ENCODE measurements at places on chromosomes 1 and 21.

DNA sequence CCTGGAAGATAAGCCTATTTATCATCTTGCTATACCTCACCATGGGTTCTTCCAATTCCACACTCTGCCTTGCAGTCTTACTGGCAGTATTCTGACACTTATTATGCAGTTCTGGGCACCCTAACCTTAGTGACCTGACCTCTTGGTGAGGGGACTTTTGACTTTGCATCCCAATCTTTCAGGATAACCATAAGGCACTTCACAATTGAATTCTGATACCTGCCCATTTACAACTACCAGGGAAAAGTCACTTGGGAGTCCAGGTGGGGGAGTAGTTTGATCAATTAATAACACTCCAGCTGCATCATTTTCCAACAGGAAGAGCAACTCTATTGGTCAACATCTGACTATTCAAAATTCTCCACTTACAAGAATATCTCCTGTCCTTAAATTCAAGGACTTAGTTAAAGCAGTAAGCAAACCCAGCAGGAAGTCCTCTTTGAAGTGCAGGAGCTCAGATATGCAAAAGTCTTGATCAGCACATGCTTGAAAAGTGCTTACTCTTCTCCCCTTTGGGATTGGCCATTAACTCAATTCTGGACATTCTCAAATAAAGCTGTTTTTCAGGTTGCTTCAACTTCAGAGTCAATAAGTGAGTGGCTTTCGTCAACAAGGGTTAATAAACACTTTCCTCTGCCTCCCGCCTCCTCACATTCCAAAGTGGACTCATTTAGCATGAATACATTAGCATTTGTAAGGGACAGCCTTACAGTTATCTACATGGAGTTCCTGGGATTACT lies 177.4 kb upstream of the NRIP1 start:
- DNase-seq = no peak

GRCh38 chr1:25889470-25889869 lies 14.0 kb upstream of the PAQR7 start:
- DNase-seq = no peak

GRCh38 chr1:45355683-45356082 lies 15.4 kb upstream of the MUTYH start:
- no peak for DNase-seq

- no peak for DNase-seq
These were observed 582.4 kb downstream of the PLA2G4A start for GRCh38 chr1:187411118-187411517.

DNA sequence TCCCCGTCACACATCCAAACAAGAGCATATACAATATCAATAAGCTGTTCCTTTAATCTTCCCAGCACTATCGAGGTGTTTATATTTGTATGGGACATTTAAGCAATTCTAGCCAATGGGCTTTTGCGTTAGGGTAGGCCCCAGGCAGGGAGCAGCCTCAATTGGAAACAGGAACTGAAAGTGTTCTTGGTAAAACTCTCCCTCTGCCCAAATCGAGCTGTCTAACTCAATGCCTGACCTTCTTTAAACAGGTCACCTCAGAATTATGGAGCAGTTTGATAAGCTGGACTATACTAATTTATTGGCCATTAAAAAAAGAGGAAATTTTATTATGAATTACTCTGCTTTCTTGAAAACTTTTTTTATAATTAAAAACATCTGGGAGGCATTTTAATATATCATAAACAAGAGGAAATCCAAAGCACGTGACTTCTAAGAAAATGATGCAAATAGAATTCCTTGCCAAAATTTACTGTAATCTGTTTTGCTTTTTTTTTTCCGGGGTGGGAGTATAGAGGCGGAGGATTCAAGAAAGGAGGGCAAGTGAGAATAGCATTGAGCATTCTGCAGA lies 498.1 kb downstream of the LMO4 start:
- DNase-seq = no peak

GRCh38 chr21:35614396-35614921 lies 445.9 kb downstream of the SETD4 start:
- DNase-seq = no peak

GRCh38 chr1:14539953-14540563 lies 58.4 kb upstream of the KAZN start:
- DNase-seq = no peak

DNA sequence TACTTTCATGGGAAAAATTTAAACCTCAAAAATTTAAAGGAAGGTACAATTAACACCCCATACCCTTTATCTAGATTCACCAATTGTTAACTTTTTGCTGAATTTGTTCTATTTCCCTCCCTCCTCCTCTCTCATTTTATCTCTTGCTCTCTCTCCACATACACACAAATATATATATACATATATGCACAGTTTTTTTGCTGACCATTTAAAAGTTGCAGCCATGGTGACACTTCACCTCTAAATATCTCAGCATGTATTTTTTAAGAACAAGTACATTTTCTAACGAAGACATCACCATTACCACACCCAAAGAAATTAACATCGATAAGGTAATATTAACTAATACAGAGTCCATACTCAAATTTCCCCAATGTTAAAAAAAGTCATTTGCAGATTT lies 33.9 kb downstream of the LRIG2 start:
- no peak for DNase-seq

GRCh38 chr1:109133815-109134214 lies 19.9 kb downstream of the ELAPOR1 start:
- peak; percentile 87 for DNase-seq

DNA sequence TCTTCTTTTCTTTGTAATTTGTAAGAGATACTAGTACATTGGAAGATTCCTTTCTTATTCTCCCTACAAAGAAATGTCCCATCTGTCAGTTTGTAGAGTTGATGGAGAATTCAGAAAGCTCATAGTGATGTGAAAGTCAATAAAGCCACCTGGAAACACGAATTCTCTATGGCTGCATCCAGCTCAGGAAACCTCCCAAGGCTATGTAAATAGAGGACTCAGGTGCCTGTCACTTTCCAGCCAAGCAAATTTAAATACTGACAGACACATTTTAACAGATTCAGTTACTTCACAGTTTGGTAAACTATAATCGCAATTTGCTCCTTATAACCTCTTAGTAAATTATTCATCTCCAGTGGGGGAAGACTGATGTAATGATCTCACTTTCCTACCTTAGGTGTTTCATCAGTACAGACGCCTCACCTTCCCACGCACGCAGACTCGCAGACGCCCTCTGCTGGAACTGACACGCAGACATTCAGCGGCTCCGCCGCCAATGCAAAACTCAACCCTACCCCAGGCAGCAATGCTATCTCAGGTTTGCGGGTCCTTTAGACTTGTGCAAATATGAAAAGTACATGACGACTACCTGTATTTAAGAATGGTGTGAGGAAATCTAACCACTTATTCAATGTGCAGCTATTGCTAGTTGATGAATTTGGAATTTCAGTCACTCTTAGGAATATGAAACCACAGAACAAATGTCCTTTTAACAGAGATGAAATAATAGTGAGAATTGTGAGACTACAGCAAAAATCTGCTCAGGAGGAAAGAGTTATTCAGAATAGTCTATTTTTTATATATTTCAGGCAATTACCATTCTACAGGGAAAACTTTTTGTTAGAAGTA lies 60.6 kb downstream of the PTPRC start:
- peak; percentile 55 for DNase-seq

- DNase-seq = no peak
These were observed 59.0 kb upstream of the EDEM3 start for GRCh38 chr1:184813528-184814089.

DNA sequence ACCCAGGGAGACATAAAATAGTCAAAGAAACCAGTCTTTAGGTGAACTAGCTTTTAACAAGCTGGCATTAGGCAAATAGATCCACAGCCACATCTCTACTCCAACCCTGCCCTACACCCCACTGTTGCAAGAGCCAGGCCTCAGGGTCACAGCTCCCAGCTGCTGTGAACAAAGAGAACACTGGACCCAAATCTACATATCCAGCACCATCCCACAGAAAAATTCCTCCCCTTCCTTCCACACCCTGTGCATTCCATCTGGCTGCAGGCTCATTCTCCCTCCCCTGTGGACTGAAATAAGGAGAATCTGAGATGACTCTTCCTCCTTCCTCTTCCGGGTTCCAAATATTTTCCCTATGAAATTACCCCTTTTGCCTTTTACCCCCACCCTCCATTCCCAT lies 23.2 kb downstream of the DLGAP3 start:
- DNase-seq = no peak

DNA sequence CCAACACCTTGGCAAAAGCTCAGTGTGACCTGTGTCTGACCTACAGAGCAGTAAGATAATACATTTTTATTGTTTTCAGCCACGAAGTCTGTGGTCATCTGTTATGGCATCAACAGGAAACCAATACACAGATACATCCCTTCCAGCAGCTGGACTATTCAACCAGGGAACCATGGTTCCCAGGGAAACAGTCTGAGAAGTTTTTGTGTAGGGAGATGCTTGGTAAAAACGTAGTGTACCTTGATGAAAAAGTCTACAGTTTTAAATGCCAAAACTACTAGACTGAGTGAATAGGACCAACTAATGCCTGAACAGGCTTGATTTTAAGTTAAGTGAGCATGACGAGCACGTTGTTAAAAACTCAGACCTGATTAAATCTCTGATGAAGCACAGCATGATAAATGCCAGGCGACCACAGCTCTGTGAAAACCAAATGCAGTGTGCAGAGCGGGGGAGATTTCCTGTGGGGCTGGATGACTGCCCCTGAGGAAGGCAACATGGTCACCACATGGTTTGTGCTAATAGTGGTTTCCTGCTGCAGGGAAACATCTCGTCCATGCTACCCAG lies 228.9 kb downstream of the TNR start:
- DNase-seq = no peak

DNA sequence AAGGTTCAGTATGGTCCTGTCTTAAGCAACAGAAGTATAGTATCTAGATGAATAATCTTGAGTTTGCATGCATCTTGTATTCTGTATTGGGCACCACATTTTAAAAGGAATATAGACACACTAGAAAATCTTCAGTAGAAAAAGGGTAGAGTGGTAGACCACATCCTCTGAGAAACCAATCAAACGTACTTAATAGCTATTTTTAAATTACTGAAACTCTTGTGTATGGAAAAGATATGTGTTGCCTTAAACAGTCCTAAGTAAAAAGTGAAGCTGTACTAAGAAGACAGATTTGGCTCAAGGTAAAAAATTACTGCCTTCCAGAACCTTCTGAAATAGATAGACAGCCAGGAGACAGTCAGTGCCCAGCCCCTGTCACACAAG lies 3.1 kb downstream of the CTXND2 start:
- DNase-seq = no peak

GRCh38 chr1:159974350-159974965 lies 20.4 kb upstream of the SLAMF9 start:
- DNase-seq = no peak

- peak; percentile 59 for DNase-seq
These were observed 772 bp downstream of the ADAM15 start for GRCh38 chr1:155051777-155052398.

DNA sequence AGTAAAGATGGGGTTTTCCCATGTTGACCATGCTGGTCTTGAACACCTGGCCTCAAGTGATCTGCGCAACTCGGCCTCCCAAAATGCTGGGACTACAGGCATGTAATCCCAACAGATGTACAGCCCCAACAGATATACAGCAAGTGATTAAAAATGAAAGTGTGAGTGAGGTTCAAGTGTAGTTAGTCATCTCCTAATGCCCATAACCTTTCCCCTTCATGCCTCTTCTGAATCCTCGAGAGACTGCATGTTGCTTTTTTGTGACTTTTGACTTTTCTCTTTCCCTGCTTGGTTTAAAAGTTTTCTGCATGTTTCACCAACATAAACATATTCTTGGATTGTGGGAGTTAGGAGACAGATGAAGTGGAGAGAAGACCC lies 31.2 kb downstream of the KCNK2 start:
- no peak for DNase-seq

GRCh38 chr1:171730052-171730451 lies 11.8 kb downstream of the VAMP4 start:
- no peak for DNase-seq

- DNase-seq = no peak
These were observed 253.1 kb upstream of the ADGRL4 start for GRCh38 chr1:79259390-79260336.

GRCh38 chr1:1291548-1292441 lies 11.6 kb downstream of the SCNN1D start:
- peak; percentile 75 for DNase-seq

GRCh38 chr1:97138515-97139032 lies 417.0 kb downstream of the PTBP2 start:
- no peak for DNase-seq

- DNase-seq = no peak
These were observed 36.5 kb downstream of the SYF2 start for GRCh38 chr1:25195835-25196234.

GRCh38 chr1:185404907-185405568 lies 88.0 kb upstream of the IVNS1ABP start:
- no peak for DNase-seq

GRCh38 chr1:77899647-77900320 lies 11.4 kb downstream of the NEXN start:
- DNase-seq = no peak

DNA sequence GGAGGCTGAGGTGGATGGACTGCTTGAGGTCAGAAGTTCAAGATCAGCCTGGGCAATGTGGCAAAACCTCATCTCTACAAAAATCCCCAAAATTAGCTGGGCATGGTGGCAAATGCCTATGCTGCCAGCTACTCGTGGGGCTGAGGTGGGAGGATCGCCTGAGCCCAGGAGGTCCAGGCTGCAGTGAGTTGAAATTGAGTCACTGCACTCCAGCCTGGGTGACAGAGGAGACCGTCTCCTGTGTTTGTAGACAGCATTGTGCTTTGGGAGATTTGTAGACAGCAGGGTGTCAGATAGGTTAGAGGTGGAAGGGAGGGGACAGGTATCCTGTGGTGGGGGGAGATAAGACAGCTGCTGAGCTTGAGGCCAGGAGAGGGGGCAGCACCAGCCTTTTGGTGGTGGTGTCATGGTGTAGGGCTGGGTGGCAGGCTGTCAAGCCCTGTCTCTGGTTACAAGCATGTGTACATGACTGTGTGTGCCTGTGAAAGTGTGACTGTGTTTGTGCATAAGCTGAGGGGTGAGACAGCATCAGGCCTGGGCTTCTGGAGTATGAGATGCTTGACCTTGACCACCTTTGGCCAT lies 15.2 kb downstream of the PPFIA4 start:
- no peak for DNase-seq

- DNase-seq = no peak
These were observed 74.3 kb downstream of the CEP350 start for GRCh38 chr1:180028864-180029263.

DNA sequence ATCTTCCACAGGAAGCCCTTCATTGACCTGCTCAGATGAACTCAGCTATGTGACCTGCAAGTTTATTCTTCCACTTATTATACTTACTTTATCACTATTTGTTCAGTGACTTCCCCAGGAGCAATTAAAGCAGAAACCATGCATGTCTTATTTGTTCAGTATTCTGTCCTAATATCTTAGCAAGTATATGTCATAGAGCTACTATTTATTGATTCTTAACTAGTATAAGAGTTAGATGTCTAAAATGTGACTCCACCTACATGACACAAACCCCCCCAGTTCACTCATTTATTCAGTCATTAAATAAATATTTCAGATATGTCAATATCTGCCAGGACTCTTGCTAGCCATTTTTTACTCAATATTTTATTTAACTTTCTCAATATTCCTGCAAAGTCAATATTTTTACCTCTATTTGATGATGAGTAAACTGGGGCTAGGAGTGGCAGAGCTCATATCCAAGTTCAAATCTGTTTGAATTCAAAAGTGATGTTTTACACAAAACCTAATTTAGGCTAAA lies 469.0 kb upstream of the USP24 start:
- DNase-seq = no peak

GRCh38 chr1:169694304-169695075 lies 16.9 kb downstream of the SELL start:
- DNase-seq = no peak
